ENCODE measurements at places on chromosomes 3 and 15.

DNA sequence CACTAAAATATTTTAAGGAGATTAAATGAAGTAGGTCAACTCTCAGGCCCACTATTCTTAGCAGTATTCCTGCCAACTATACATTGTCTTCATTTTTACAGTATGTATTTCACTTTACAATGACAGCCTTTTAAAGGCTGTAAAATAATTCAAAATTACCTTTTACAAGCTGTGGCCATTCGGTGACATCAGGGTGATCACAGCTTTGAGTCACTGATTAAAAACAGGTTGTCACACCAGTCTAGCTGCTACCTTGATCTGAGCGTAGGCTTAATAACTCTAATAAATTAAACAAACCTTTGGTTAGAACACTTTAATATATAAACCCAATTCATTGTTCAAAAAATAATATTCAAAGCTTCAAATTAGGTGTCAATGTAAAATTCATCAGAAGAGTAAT, 29.9 kb downstream of the UBE3A start:
- DNase-seq, result no peak

DNA sequence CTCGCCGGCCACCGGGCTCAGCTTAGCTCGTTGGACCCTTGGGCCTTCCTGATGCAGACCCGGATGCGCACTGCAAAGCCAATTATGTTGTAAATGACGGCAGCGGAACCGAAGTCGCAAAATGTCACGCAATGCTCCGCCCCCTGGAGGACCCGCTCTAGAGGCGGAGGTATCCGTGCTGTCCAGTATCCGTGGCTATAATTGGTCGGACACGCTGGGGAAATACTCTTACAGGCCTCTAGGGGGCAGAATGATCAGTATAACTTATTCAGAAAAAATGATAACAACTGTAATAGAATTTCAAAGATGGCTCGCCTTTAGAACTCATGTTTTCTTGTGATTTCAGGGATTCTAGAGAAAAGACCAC, at the start of gene PRR23B:
Gene PRR23B, minus strand, starts transcription at position 59 of the 367 bp plus-strand sequence. CDS start 265 bp downstream, outside the sequence.
- DNase-seq, result no peak

DNA sequence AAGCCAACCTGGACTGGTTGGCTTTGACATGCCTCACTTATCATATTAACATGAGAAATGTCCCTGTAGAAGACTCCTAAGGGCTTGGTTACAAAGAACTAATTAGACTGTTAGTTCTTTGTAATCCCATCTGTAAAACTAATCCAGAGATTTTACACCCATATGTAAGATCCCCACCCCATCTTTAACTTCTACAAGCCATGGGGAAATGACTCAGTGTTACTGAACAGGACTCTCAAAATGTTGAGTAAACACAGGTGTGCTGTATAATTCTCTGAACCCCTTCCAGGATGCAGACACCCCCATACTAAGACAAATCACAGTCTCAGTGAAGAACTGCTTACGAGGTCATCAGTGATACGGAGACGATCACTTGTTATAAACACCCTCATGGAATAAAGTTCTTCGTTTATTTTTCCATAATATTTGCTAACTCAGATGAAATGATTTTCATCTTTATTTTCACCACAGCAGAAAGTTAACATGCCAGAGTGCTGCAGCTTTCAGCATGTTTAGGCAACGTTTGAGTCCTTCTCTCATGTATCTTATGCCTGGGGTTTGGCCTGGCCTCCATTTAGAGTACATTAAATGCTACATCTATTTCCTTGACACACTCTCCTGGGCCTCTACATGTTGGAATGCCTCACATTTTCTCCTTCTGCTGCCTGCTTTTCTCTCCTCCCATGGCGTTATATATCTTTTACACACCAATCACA, 55.3 kb upstream of the LEKR1 start:
- DNase-seq, result no peak

DNA sequence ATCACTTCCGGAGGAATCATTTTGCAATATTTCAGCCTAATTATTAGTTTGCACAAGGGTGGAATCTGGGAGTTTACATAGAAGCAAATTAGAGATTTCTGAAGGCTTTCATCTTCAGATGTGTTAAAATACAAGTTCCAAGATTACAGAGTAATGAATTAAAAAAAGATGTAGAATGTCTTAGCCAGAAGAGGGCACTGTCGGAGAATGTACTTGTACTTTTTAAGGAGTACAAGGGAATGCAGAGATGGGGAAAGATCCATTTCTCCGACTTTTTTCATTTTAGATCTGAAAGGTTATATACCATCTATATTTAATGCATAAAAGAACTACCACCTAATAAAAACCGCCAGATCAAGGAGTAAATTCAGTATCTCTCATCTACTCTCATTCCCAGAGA, 43.1 kb upstream of the WDR5B start:
- peak; percentile 42 for DNase-seq

DNA sequence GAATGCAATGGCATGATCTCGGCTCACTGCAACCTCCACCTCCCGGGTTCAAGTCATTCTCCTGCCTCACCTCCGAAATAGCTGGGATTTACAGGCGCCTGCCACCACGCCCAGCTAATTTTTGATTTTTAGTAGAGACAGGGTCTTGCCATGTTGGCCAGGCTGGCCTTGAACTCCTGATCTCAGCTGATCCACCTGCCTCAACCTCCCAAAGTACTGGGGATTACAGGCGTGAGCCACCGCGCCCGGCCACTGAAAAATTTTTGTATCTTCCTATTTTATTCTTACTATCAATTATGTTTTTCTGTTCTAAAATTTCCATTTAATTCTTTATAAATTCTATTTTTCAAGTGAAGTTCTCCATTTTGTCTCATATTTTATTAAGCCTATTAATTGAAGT, 730.4 kb downstream of the EDEM1 start:
- no peak for DNase-seq

- no peak for DNase-seq
These were observed 28.8 kb downstream of the LRRC2 start for GRCh38 chr3:46537316-46537715.

- DNase-seq, result no peak
These were observed 100.8 kb downstream of the ADAMTS9 start for GRCh38 chr3:64586952-64587351.

DNA sequence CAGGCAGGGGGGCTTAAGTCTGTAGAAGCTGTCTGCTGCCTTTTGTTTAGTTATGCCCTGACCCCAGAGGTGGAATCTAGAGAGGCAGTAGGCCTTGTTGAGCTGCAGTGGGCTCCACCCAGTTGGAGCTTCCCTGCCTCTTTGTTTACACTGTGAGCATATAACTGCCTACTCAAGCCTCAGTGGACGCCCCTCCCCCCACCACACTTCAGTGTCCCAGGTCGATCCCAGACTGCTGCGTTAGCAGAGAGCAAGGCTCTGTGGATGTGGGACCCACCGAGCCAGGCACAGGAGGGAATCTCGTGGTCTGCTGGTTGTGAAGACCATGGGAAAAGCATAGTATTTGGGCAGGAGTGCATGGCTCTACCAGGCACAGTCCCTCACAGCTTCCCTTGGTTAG, 446.8 kb upstream of the RARB start:
- DNase-seq, result no peak

DNA sequence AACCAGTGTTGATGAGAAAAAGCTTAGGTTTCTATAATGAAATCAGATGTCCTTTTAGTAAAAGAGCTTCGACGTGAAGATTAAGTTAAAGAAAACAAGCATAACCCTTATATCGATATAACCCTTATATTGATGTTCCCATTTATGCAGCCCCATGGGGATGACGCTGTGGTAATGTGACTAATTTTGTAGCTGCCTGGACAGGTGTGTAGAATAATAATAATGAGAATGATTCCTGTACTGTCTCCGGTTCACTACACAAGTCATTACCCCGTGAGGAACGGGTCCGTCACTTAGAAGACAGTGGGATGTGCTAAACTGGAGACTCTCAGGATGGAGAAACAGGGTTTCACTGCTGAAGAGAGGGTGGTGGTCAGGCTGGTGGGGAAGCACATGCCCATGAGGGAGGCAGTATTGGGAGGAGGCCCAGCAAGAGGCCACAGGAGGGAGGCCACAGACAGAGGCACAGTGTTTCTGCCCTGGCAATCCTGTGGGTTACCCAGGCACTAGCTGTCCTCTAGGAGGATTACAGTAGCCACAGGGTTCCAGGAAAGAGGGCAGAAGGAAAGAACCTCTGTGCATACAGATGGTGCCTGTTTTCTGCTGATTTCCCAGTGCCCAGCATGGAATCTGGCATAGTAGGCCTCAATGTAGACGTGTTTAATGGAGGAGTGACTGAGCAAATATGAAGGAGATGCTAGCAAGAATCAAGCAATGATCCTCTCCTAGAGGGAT, 191.1 kb upstream of the TSC22D2 start:
- no peak for DNase-seq

DNA sequence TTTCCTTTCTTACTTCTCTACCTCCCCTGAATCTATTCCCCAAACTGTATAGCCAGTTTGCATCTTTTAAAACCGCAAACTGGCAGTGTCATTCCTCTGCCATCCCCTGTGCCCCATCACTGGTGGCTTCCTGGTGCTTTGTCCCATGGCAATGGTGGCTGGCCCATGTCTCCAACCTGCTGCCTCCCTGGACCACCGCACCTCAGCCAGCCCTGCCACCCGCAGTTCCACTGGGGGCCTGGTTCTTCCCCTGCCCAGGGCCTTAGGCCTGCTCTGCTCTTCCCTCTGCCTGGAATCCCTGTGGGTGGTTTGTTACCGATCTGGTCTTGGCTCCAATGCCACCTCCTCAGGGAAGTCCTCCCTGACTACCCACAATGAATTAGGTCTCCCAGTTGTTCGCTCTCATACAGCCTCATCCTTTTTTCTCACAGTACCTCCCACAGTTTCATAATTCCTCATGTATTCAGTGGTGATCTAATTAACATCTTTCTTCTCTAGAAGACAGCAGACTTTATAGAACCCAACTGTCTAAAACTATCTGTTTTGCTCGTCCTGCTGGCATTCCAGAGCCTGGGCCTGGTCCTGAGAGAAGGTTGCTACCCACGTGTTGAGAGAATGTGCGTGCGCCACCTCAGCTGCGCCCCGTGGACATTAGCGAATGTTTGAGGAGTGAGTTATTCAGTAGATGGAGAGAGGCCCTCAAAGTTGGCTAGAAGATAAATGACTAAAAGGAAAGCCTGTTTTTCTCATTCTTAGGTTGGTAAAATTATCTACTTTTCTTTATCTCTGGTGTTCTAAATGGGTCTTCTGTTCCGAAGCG, 130.1 kb downstream of the DNAJB8 start:
- DNase-seq, result no peak

DNA sequence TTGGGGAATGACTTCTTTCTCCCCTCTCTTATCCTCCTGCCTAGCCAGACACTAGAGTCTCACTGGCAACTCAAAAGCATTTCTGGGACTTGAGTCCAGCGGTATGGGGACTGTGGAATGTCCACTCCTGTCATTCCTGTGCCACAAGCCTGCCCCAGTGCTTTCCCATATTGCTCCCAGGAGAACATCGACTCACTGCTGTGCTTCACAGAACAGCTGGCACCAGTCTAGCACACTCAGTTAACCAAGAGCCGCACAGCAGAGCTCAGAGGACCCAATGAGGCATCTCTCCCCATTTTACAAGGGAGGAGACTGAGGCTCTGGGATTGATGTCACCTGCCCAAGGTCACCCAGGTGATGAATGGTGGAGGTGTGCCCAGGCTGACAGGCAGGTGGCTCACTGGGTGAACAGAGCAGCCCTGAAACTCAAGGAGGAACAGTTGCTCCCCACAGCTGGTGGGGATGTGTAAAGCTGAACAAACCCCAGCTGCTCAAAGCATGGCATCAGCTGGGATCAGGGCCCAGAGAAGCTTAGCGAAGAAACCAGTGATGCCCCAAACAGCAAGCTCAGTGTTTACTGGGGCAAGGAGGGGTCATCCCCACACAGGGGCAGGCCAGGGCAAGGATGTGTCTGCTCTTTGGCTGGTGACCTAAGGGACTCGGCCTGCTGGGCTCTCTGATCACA, 35.4 kb upstream of the DUSP7 start:
- DNase-seq, result peak; percentile 93

DNA sequence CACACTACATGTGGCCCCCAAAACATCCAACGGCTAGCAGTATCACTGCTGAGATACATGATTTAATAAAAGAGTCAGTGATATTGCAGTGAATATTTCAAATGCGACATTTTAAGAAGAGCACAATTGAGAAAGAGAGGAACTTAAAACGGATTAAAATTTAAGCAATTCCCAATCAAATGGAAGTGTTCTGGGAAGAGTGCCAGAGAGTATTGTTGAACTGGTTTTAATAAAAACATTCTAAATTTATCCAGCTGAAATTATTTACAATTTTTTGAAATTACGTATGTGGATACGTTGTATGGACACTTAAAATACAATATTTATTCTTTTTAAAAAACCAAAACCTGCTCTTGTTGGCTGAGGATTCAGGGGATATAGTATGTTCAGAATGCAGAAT, 117.7 kb downstream of the C3orf38 start:
- peak; percentile 31 for DNase-seq

- no peak for DNase-seq
These were observed 3.9 kb upstream of the DNAJA4 start for GRCh38 chr15:78260489-78260888.
